ENCODE measurements at places on chromosomes 1 and 21.

DNA sequence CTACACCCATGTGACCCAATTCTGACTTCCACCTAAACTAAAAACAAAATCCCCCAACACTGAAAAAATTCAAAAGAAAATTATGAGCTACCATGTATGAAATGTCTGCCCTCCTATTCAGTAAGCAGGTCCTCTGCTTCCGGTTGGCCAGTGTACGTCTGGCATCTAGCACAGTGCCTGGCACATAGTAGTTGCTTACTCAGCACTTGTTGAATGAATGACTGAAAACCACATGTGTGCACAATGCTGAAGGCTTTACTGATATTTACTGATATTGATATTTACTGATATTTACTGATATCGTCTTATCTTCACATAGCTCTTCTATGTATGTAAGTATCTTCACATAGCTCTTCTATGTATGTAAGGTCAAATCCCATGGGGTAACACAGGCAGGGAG, 642.2 kb downstream of the SMYD3 start:
- DNase-seq: no peak

GRCh38 chr1:234611847-234612351, 1.9 kb upstream of the IRF2BP2 start:
- DNase-seq: no peak

DNA sequence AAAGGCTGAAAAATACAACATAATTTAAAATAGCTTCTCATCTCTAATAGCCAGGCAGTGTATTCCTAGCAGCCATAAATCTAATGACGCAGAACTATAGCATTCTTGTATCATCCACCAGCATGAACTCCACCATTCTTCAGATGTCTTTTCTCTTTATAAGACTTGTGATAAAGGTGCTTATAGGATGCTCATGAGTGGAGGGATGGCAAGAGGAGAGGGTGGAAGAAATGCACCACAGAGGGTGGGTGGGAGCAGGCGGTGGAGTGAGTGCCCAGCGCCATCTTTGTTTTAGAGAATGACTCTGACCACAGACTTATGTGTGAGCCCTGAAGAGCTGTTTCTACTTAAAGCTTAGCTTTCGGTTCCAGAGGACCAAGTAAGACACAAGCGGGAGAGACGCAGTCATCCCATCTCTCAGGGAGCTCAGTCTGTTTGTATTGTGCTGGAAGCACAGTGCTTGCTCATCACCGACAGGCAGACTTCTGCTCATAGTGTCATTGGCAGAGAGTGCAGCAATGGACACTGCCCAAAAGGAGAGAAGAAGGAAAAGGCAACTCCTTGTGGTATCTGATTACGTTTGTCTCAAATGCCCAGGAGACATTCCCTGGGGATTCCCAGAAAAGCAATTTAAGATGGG, 65.6 kb downstream of the KCNJ15 start:
- no peak for DNase-seq

DNA sequence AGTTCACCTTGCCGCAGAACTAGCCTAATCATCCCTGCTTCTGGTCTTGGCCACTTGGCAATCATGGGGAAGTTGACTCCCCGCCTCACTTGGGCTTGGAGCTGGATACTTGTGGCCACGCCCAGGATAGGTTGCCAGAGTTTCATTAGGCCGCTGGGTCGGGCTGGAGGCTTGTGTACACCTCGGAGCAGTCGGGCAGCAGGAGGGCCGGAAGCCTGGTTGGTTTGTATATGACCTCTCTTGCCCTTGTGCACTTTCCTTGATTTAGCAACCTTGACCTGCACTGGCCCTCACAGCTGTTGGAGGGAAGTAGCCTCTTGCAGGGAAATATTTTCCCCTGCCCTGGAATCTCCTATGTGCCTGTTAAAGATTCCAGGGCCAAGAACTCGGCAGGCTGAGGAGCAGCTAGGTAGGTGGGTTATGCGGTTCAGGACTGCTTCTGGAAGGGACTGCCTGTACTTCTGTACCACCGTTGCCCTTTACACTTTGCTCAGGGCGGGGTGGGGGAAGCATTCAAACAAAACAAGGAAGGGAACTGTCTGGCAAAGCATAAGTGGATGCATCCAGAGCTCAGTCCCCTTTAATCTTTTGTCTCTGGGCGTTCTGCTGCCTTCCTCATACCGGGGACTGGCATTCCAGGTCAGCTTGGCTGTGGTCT, 83.5 kb downstream of the UCK2 start:
- no peak for DNase-seq

DNA sequence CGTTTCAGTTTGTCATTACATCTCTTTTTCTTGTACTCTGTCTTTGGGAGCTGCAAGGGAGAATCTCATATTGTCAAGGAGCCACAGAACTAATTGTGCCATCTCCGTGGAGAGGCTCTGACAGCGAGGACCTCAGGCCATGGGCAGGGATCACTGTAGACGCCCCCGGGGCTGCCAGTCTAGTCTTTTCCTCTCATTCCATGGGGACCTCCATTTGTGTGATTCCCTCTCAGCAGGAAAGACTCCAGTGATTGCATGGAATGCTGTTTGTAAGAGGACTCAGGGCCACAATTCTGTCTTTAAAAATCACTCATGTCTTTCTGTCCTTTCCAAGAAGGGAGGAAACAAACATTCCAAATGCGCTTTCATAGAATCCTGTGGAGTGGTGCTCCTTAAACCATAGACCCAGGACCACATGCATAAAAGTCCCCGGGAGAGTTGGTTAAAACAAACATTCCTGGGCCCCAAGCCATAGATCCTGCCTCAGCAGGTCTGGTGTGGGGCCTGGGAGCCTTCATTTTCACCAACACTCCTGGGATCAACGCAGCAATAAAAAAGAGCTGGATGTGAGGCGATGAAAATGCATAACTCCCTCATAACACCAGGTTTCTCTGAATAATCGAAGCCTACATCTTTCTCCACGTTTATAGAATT, 104.5 kb downstream of the ZP4 start:
- no peak for DNase-seq

GRCh38 chr1:63322944-63323864, 837 bp downstream of the FOXD3 start:
- DNase-seq: no peak

DNA sequence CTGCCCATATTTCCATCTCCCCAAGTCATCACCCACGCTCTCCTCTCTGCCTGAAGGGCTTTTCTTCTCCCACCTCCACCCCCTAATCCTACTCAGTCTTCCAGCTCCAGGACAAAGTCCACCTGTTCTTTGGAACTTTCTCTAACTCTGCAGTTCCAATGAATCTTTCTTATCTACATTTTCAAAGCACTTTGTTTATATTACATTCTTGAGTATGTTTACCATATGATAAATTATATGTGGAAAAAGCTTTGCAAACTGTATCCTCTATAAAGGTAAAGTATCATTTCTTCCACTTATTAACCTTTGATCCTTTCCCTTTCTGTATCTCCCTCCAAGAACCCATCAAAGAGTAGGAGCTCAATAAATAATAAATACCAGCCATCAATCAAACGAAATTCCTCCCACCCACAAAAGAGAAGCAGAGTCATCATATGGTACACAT, 39.7 kb downstream of the TTC13 start:
- DNase-seq: no peak

- no peak for DNase-seq
Measured at GRCh38 chr1:155052439-155053395, 1.6 kb downstream of the ADAM15 start.

DNA sequence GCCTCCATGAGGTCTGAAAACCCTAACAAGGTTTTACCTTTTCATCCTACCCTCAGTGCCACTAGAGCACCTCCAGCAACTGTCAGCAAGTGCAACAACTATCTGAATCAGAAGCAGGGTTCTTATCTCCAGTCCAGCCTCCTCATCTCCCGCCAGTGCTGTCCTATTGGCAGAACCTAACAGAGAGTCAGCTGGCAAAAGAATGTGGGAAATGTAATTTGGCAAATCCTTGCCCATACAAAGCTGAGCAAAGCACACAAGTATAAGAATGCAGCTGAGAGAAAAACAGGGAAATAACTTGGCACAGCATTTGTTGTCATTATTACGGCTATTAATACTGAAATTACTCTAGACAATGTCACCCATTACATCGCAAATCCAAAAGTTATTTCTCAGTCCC, 124.2 kb downstream of the ATP6V1G3 start:
- no peak for DNase-seq

All from stimulated activated CD8-positive, alpha-beta memory T cell treated with anti-CD3 and anti-CD28 coated beads, Interleukin-15, amount 100 ng/mL, for 4 hours (primary cell).